Activated CD4-positive, alpha-beta T cell treated with anti-CD3 and anti-CD28 coated beads, Interleukin-2, amount 10 ng/mL, durations not matched to agents 7 days and 5 days (primary cell): ENCODE measurements at places on chromosomes 13 and 19.

DNA sequence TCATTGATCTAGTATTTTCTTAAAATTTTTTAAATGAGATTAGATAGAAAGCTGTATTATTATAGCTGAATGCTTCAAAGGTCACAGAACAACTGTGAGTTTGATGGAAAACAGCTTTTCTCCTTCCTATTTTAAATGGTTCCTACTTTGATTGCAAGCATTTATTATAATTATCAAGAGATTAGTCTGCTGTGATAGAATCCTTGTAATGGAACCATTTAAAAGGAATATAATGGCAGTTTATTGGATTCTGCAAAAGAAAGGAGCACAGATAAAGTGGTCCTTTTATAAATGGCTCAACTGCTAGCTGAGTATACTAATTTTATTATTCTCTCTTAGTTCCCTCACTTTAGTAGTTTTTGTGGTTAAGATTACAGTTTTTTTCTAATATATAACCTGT is 87.0 kb downstream of the MAB21L1 start:
- no peak for DNase-seq

DNA sequence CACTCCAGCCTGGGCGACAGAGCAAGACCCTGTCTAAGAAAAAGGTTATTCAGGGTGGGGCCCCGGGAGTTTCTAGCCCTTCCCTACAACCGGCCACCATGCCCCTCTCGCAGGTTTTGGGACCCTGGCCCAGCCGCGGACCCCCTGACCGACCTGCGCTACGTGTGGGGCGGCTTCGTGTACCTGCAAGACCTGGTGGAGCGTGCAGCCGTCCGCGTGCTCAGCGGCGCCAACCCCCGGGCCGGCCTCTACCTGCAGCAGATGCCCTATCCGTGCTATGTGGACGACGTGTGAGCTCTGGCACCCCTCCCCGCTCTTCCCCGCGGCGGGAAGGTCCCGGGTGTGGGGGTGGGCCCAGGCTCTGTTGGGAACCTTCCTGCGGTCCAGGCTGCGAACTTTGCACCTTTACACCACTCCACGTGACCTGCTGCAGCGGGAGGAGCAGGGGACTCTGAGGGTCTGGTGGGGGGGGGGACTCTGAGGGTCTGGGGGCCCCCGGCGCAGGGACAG is 6.3 kb downstream of the ABCA7 start:
- DNase-seq = no peak

DNA sequence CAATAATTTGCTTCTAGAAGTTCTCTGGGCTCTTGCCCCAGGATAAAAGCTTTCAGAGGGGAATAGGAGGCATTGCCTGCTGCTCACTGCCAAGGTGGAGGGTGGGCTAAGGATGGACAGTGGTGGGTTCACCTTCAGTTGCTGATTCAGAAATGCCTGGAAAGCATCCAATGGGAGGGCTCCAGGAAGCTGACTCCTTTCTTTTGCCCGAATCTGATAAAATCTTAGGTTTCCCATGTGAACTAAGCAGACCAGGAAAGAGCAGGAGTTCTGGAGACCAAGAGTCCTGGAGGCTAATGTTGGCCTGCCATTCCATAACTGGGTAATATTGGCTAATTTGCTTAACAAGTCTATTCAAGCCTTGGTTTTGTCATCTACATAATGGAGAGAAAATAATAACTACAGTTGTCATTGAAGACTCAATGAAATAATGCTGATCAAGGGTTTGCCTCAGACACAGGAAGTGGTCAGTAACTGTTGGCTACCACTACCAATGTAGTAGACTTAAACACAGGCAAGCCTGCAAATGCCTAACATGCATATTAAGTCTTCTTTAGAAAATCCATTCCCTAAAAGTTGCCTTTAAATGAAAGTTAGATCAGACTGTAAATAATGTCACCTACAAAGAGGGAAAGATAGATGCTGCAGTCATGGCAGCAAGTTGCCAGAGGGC is 528.4 kb upstream of the NBEA start:
- DNase-seq = no peak

GRCh38 chr19:6260912-6261650 is 18.7 kb downstream of the MLLT1 start:
- DNase-seq = peak; percentile 35

DNA sequence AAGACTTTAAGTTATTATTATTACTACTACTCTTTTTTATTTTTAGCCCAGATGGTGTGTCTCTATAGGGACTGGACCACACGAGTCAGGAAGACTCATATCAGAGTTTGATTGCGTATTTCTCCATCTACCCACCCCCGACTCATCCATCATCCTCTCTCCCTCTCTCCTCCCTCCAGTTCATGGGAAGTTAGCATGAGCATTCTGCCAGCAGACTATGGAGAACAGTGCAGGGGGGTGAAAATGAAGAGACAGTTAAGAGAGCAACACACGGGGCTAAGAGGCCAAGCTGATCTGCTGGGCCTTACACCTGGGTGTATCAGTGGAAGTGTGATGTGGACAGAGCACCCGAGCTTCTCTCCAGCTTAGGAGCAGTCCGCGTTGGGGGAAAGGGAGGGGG is 95.0 kb downstream of the UQCRFS1 start:
- no peak for DNase-seq

- no peak for DNase-seq
These were observed 33.0 kb downstream of the XPO4 start for GRCh38 chr13:20869540-20869939.

GRCh38 chr13:62706048-62706447 is 1290.4 kb upstream of the PCDH20 start:
- no peak for DNase-seq

DNA sequence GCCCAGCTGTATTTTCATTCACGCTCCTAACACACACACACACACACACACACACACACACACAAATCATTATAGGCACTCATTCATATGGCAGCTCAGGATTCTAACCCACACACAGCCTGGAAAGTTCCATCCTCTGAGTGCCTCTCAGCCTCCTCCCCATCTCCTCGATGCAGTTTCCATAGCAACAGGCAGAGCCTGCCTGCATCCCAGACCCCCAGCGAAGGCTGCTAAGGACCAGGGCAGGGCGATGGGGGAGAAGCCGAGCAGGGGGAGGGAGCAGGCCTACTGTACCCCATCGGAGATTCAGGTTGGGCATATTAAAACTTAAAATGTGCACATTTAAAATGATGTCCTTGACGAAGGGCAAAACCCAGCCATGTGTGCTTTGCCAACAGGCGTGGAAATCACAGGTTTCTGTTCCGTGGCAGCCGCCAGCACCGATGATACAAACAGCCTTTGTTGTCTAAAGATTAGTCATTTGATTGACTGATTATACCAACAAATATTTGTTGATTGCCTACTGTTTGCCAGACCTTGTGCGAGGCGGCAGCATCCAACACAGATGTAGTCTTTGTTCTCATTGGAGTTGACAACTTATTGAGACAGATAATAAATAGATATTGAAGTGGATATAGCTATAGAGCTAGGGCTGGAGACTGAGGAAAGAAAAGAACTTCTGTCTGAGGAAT is 43.8 kb upstream of the USP29 start:
- no peak for DNase-seq
